ENCODE measurements at places on chromosomes 5 and 9.
A peak's percentile ranks its signal among the peaks of the same experiment; 100 is the strongest.

DNA sequence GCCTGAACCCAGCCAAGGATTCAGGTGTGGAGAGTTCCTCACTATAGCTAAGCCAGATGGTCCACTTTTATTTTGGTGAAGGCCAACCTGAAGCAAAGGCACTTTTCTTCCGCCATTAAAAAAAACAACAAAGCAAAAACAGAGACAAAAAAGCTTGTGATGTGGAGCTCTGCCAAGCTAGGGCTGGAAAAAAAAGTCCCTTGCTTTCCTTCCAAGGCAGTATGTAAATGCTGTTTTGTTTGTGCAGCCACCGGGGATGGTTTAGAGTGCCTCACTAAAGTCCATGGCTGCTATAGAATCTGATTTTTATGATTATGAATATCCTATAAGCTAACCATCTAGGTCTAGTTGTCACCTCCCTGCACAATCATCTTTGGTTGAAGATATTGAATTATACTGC is 14.9 kb downstream of the MEGF10 start:
- no peak for DNase-seq

DNA sequence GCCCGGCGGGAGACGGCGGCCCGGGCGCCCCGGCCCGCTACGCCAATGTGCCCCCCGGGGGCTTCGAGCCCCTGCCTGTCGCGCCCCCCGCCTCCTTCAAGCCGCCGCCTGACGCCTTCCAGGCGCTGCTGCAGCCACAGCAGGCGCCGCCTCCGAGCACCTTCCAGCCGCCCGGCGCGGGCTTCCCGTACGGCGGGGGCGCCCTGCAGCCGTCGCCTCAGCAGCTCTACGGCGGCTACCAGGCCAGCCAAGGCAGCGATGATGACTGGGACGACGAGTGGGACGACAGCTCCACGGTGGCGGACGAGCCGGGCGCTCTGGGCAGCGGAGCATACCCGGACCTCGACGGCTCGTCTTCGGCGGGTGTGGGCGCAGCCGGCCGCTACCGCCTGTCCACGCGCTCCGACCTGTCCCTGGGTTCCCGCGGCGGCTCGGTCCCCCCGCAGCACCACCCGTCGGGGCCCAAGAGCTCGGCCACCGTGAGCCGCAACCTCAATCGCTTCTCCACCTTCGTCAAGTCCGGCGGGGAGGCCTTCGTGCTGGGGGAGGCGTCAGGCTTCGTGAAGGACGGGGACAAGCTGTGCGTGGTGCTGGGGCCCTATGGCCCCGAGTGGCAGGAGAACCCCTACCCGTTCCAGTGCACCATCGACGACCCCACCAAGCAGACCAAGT is 723 bp downstream of the SNX18 start:
- peak; percentile 71 for DNase-seq

GRCh38 chr5:12854386-12854785 is 950.1 kb upstream of the CTNND2 start:
- no peak for DNase-seq

- DNase-seq = no peak
These were observed 258.0 kb downstream of the NSG2 start for GRCh38 chr5:174303437-174304045.

GRCh38 chr5:31464081-31464480 is 67.8 kb downstream of the DROSHA start:
- no peak for DNase-seq

DNA sequence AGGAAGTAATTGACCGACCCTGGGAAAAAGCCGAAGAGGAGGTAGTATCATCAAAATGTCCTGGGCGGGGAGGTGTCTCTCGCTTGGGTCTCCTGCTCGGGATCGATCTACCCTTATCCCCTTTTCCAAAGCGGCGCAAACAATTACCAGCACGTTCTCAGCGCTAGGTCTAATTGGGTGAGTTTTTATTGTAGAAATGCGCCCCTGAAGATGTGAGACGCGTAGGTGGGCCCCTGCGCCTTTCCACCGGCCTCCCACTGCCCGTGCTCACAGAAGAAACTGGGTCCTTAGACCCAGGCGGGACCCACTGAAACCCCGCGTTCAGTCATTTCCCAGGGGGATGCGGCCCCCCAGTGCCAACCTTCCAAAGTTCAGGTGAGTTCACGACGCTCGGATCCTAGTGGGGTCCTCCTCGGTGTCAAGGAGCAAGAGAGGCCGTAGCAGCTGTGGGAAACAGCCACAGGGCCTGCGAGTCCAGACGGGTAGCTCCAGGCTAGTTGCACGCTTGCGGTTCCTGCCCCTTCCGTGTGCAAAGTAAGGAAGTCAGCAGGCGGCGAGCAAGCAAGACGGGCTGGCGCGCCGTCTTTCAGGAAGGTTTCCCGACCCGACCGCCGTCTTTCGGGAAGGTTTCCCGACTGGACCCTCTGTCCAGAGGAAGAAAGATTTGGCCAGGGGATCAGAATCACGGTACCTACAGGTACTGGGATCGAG is 1.5 kb downstream of the SMIM32 start:
- DNase-seq = peak; percentile 28

DNA sequence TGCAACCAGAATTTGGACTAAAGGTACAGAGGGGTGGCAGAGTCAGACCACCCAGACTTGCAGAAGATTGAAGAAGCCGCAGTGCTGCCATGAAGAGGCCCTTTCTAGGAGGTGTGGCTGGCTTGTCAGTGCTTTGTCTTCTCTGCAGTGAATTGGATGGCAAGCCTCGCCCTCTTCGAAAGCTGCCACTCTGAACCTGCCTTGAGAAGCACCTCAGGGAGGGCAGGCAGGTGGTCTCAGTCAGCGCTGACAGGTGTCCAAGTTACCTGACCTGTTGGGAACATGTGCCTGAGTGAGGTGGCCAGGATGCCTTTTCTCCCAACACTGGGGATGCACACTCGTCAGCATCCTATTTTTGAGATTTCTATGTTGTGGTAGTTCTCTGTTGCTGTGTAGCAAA is 6.2 kb downstream of the TENT4A start:
- DNase-seq = no peak

GRCh38 chr5:50653946-50654345 is 12.5 kb upstream of the PARP8 start:
- no peak for DNase-seq

GRCh38 chr9:15785584-15785983 is 232.7 kb downstream of the CCDC171 start:
- DNase-seq = no peak

- peak; percentile 11 for DNase-seq
These were observed 520.1 kb downstream of the CHSY3 start for GRCh38 chr5:130424341-130424740.

DNA sequence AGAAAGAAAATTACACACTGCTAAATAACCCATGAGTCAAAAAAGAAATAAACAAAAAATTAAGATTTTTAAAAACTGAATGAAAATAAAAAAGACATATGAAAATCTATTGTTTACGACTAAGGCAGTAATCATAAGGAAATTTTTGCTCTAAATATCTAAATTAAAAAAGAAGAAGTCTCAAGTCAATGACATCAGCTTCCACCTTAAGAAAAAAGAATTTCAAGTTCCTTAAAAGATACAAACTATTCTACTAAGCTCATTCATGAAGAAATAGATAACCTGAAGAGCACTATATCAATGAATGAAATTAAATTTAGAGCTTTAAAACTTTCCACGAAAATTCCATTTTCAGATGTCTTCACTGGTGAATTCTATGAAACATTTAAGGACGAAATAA is 15.7 kb upstream of the STARD4 start:
- DNase-seq = no peak

DNA sequence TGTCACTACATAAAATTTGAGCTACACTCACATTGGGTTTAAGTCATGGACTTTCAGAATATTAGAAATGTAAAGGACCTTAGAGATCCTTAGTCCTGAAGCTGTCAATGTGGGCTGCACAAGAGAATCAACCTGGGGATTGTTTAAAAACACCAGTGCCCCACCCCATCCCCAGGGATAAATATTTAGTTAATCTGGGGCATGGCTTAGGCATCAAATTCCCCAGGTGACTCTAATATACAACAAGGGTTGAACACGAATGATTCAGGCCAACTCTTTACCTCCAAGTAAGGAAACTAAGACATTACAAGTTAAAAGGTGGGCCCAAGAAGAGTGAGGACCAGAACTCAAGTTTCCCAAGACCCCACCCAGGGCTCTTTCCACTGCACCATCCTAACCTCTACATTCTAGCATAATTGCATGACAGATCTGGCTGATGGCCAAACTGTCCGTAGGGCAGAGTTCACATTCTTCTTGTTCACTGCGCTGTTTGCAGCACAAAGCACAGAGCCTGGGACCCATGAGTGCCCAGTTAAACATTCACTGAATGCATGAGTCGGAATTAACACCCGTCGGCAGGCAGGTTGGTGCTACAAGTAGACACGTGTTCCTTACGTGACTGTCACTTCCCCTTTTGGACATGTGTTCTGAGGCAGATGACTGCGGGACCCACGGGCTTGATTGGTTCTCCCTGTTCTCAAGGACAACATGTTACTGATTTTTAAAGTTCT is 25.2 kb downstream of the CYFIP2 start:
- no peak for DNase-seq

GRCh38 chr5:129459777-129460671 is at the start of gene ADAMTS19:
TSS of gene ADAMTS19 (plus strand) at chr5:129460298. CDS start at chr5:129460392, 94 bp downstream.
- DNase-seq = peak; percentile 68

- no peak for DNase-seq
These were observed 527.2 kb downstream of the NR2F1-AS1 start for GRCh38 chr5:93053825-93054224.

GRCh38 chr5:133341296-133341695 is 271.0 kb downstream of the FSTL4 start:
- no peak for DNase-seq

- DNase-seq = no peak
These were observed 232.8 kb downstream of the PDE4D start for GRCh38 chr5:59660737-59661136.

GRCh38 chr5:172178991-172179989 is 8.7 kb downstream of the STK10 start:
- no peak for DNase-seq

DNA sequence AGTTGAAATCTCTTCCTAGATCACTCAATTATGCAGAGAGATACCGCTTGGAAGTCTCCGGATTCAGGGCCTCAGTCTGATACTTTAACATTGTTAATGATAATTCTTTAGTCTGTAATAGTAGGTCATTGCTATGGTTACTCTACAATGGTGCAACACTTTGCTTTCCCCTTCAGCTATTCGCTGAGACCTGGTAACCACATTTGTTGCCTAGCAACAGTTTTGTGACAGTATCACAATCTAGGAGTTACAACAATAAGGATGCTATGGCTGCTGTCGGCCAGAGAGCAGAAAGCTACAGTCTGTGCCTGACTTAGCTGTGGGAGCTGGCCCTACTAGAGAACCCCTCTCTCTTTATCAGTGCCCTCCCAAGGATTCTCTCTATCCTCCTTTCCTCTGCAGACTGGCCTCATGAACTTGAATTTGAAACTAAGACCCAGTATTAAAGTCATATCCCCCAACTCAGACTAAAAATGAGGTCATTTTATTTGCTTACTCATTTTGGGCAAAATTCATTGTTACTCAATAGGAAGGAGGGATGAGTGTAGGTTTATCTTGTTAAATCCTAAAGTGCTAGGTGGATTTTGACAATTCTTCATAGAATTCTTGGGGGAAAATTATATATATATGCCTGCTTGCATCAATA is 39.3 kb downstream of the NR2F1 start:
- no peak for DNase-seq

- no peak for DNase-seq
These were observed 5.5 kb upstream of the SHB start for GRCh38 chr9:38074441-38074961.

- no peak for DNase-seq
These were observed 5.0 kb upstream of the NIPSNAP3B start for GRCh38 chr9:104758974-104759373.

DNA sequence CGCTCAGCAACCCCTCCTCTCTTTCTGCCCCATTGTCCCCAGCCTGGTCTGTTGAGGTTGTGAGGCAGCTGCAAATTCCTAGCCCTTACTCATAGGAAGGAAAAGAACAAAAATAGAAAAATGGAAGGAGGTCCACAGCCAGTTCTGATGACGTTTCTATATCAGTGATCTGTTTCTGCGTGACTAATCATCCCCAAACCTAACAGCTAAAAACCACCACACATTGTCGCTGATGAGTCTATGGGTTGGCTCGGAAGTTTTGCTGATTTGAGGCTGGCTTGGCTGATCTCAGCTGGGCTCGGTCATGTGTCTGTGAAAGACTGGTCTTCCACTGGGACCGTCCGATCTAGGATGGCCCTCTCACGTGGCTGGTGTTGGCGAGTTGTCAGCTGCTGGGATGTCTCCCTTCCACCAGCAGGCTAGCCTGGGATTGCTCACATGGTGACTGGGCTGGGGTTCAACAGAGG is 200.6 kb upstream of the ZNF618 start:
- no peak for DNase-seq

- DNase-seq = peak; percentile 93
These were observed 479 bp upstream of the RNF38 start for GRCh38 chr9:36400332-36401163.

DNA sequence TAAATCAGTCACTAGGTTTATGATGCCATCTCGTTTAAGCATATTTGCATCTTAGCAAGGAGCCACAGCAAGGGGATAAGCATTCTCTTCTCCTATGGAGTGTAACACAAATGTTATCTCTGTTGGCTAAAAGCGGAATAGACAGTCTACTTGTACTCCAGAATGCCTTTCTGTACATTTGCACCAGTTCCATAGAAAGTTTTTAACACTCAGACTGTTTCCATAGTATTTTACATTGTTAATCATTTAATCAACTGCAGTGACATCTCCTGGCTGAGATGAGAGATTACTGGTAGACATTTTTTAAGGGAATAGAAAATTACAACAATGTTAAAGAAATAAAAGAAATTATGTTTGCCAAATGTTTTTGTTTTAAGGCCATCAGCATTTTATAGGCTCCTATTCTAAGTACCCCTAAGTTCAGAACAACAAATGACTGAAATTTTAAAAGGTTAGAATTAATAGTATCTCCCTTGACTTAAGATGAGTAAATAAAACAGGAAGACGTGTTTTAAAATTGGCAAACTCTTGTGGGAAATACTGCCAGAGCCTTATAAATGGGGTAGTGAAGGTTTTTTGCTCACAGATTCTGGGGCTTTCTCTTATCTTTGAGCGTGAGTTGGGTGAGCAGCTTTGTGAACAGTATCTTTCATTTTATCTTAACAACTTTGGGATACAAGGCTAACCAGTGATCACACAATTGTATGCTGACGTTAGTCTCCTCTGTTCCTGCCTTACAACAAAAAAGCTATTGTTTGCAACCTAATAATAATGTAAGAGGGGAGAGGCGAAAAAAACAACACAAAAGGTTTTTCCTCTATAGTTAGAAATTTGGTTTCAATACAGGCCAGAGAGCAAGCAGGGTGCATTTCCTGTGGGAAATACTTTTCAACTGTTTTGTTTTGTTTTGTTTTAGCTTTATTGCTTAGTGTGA is 294.3 kb downstream of the FBXL7 start:
- no peak for DNase-seq

DNA sequence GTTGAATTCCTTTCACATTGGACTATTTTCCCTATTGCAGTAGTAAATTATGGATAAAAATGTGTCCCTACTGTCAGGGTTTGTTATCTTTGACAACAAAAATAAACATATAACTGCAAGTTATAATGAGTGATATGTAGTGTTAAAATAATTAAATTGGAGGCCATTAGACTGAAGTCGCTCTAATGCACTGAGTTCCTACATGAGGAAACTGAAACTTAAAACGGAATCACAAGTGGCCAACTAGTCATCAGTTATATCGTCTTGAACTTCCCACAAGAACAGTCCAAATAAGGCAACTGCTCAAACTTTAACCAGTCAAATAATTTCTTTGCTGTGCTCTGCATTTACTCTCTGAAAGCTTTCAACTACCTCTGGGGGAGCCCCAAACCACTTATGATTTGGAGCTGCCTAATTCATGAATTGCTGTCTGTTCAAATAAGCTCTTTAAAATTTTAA is 2.1 kb upstream of the IFT74 start:
- DNase-seq = no peak
